ENCODE measurements at places on chromosomes 2 and 18. TPM values are rescaled to one million over a fixed set of nuclear protein-coding genes. Genes with fewer than 3 reads are reported as not detected.

DHRS9 gene
- total RNA-seq: not detected

GLI2 gene
- total RNA-seq: 3.8 TPM

IL1R2 gene
- 0.88 TPM for total RNA-seq

STARD6 gene
- not detected for total RNA-seq

RIT2 gene
- total RNA-seq: not detected

CNDP1 gene
- not detected for total RNA-seq

DNA sequence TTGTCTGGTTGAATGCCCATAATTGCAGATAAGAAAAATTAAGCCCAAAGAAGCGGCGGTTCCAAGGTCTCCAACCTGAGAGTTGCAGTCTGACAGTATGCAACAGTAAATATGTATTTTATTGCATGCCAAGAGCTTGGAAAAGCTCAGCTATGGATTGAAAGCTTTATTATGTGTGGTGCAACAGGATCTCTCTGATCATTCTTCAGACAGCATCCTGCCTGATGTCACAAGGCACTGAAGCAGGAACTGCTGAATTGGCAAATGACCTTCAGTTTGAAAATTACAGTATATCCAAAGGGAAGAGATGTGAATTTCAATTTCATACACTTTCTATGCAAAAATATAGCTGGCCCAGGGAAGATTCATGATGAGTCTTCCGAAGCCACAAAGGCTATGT lies 42.5 kb downstream of the DOCK10 start:
- DNase-seq: no peak

DNA sequence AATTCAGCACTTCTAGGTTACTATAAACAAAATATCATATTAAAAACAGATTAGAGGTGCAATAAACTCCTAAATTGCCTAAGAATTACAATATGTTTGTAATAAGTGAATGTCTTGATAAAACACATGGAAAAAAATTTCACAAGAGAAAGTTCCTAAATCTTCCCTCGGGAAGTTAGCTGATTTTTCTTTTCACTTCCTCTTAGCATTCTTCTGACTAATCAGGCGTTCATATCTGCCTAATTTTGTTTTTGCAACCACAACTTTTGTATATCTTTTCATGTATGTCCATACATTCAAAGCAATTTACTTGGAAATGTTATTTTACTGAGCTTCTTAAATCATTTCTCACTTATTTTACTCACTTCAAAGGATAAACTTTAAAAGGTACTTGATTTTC lies 88.5 kb downstream of the RTTN start:
- no peak for DNase-seq

GRCh38 chr2:45312275-45312674 lies 298.8 kb downstream of the SRBD1 start:
- DNase-seq: no peak

GRCh38 chr2:174577967-174578589 lies 19.5 kb downstream of the WIPF1 start:
- peak; percentile 83 for DNase-seq

DNA sequence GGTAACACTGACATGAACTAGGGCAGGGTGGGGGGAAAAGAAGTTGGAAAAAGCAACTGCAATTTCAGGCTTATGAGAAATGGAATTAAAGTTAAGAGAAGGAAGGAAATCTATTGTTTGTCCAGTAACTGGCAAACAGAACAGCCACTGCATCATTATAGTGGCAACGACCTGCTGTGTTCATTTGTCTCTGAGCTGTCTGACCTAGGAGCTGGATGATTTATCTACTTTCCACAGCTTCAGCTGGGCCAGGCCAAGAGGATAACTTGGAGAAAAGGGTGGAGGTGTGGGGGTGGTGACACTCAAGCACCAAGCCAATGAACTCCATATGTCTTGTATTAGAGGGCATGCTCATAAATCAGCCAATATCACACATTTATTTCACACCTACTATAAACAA lies 291.5 kb upstream of the KLHL29 start:
- no peak for DNase-seq

DNA sequence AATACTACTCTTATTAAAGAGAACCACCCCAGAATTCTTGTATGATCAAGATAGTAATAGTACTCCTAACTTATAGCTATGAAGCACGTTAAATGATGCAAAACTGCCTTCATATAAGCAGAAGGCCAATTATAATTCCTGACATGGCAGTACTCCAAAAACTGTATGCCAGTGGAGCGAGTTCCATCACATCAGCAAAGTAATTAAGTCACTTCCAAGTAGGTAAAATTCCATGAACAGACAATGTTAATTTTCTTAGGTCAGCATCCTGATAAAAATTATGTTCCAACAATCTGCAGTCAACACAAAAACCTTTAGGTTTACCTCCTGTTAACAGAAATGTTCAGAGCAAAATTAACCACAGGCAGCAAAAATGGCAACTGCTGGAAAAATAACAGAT lies 136.7 kb downstream of the CDH2 start:
- no peak for DNase-seq

DNA sequence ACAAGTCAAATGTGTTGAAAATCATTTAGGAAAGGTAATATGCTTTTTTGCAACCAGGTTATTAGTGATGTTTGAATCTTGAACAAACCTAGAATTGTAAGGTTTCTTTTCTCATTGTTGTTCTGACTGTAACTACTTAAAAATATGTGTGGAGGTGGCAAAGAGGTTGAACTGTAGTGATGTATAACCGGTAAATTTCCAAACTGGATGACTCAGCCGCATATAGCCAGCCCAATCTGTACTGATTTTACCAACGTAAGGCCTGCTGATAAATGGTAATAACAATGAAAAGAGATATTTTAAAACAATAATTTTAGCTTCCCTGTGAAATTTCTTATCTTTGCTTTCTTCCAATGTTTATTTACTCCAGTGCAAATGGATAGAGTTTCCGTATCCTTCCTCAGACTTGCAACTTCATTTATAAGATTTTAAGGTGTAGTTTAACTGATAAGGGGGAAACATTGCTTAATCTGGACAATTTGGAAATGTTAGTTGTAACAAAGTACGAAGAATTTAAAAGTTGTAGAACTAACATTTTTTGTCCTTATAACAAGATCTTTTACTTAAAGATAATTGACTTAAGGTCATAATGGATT lies 1170.4 kb upstream of the ZEB2 start:
- DNase-seq: no peak

DNA sequence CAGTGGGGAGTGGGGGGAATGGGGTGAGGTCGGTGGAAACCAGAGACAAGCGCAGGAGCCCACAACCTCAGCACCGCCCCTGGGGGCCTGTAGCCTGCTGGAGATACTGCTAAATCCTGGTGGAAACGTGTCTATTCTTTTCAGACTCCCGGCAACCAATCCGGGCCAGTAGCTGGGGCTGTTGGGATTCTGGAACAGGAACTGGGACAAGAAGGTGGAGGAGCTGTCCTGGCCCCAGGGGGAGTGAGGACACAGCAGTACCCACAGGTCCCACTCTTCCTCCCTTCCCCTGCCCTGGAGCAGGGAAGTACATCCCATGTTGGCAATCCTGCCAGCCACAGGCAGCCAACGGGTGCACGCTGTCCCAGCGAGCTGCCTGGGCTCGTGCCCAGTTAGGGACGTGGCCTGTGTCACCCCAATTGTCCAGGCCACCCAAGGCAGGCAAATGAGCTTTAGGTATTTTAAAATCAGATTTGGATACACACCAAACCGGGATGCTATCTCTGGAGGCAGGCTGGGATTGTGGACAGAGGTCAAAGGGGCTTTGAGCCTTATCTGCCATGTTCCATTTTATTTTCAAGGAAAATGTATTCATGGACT lies 51.8 kb downstream of the HS1BP3 start:
- no peak for DNase-seq

GRCh38 chr2:135154962-135155361 lies 102.9 kb downstream of the RAB3GAP1 start:
- no peak for DNase-seq

GRCh38 chr2:144472911-144473310 lies 47.0 kb downstream of the ZEB2 start:
- no peak for DNase-seq

DNA sequence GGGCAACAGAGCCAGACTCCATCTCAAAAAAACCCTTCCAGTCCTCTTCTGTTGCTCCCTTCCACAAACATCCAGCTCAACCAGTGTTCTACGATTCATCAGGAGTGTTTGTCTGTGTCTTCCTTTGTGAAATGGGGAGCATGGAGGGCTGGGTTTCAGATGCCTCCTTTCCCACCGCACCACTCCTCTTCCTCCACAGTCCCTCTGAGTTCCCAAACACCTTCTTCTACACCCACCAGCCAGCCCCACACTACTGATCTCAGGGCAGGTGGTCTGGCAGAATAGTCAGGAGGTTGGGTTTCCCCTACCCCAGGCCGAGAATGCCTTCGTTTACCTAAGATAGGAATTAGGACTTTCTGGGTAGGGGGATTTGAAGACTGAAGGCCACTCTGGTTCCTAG lies 36.9 kb downstream of the NGEF start:
- DNase-seq: no peak

GRCh38 chr2:41393621-41394020 lies 654.2 kb upstream of the PKDCC start:
- DNase-seq: no peak

DNA sequence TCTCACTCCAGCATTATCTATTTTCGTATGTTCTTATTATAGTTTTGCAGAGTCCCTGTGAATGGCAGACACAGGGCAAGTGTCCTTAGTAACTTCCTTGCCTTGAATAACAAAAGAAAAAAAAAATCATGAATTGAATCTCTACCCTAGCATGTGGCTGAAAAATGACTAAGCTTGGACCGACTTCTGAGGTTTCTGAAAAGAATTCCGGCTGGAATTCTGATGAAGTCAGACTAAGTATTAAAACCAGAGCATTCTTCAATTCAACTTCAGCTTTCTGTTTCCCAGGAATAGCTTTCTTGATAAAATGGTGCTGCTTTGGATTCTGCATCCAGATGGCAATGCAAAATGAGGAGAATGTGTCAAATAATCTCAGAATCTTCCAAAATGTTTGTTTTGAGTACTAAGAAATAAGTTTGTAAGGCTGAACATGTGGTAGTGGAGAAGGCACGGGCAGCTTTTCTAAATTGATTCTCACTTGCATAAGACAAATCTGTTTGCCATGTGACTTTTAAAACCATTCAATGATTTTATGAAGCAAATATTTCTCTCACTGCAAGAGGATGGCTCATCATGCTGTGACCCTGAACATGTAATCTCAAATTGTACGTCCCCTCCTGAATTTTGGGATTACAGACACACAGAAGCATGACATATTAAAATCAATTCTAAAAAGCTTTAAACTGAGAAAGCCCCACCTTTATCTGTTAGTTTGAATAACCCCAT lies 1462.8 kb upstream of the LRRTM1 start:
- DNase-seq: no peak

DNA sequence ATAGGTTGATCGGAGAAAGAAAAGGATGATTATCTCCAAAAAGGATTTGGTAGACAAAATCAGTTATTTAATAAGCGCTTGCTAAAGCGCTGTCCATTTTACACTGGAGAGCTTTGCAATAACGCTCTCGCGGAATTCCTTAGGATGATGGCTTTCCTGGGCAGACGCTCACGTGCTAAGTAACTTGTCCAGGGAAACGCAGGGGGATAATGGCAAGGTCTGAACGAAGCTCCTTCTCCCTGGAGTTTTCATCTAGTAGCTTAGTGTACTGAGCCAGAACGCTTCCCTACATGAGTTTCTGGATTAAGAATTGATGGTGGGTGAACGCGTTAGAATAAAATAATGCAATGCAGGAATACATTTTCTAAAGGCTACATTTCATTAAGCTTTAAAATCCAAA lies 739.5 kb upstream of the SALL3 start:
- no peak for DNase-seq

DNA sequence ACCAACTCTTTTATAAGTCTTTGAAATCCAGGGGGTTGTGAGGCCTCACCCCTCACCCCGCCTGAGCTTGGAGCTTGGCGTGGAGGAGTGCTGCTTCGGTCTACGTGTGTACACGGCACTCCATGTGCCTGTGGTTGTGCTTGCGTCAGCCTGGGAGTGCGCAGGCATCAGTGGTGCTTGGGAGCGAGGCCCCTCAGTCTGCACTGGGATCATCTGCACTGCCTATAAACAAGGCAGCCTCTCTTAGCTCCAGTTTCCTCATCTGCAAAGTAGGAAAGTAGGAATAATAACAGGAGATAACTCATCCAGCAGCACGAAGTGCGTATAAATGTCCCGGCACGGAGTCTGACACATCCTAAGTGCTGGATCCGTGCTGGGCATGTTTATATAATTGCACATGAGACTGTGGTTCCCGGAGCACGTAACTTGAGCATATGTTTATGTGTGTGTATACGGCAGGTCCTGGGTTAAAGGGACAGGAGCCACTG lies 1.2 kb downstream of the GYPC start:
- peak; percentile 90 for DNase-seq

- DNase-seq: no peak
Measured at GRCh38 chr2:233746475-233747282, 13.4 kb upstream of the UGT1A1 start.

DNA sequence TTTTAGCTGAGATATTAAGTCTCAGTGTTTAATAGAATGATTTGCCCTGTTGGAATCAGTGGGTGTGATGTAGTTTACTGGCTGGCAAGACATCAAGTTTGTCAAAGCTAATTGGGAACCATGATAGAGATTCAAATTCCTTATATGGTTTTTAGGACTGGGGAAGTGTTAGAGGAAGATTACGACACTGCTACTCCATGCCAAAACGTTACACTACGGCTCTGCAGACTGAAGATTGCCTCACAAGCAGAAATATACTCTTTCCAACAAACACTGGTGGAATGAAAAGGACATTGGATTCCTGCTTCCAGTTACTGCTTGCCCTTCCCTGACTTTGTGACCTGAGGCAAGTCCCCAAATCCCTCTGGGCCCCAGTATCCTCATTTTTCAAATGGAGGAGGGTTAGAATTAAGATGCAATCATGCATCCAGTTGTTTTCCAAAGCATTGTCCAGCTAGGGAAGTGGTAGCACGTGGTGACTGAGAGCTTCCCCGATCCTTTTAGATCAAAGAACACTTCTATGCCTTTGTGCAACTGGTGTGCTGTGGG lies 147.6 kb downstream of the CDC42EP3 start:
- DNase-seq: no peak

- DNase-seq: peak; percentile 29
Measured at GRCh38 chr2:163987175-163987940, 251.6 kb upstream of the FIGN start.

- DNase-seq: no peak
Measured at GRCh38 chr2:71756280-71756906, 303.0 kb downstream of the DYSF start.

- DNase-seq: no peak
Measured at GRCh38 chr18:49976795-49977560, 163.6 kb upstream of the ACAA2 start.
